ENCODE measurements at places on chromosomes 12 and 14.
A peak's percentile ranks its signal among the peaks of the same experiment; 100 is the strongest.

- peak; percentile 24 for DNase-seq
Observed at GRCh38 chr12:25615119-25615518, 62.0 kb upstream of the LMNTD1 start.

DNA sequence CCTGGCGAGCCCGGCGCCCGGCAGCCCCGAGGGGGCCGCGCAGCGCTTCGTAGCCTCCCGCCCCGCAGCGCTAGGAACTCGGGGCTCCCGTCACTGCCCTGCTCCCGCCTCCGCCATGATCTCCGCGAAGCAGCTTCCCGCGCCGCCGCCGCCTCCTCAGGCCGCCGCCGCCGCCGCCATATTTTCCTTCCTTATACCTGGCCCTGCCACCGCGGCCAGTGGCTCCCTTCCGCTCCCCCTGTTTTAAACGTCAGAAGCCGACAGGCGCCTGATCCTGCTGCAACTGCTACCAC lies 286 bp downstream of the PPP4R3A start:
- no peak for DNase-seq

GRCh38 chr12:111822886-111823285 lies 19.1 kb upstream of the MAPKAPK5 start:
- no peak for DNase-seq

GRCh38 chr14:67373347-67373746 lies 13.2 kb downstream of the EIF2S1 start:
- DNase-seq = no peak

DNA sequence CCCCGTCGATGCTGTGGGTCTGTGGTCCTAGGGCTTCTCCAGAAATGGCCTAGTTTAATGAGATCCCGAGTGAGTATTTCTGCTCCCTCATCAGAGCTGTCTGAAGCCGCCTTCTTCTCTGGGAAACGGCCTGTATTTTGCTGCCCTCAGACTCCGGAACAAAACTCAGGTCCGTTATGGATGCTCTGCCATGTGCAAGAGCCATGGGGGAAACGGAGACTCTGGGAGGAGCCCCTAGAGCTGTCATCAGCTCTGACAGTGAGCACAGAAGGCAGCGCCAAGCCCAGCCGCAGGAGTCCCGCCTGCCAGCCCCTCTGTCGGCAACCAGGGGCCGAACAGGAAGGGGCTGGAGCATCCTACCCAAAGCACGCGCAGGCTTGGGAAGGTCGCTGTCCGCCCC lies 192.4 kb upstream of the PRMT8 start:
- DNase-seq = no peak

DNA sequence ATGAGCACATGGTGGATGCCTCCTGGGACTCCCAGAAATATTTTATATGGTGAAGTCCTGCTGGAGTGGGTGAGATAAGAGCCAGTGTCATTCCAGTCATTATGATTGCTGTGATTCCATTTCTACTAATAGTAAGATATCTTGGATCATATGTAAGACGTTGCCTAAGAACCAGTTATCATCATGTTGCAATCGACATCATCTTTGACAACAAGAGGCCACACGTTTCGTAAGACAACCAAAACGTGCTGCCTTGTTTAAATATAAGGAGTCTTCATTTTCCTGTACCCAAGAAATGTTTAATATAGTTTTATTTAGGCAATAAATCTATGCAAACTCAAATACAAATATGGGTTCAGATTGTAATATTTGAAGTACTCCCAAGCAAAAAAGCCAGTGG lies 58.4 kb downstream of the SPTSSA start:
- DNase-seq = no peak

DNA sequence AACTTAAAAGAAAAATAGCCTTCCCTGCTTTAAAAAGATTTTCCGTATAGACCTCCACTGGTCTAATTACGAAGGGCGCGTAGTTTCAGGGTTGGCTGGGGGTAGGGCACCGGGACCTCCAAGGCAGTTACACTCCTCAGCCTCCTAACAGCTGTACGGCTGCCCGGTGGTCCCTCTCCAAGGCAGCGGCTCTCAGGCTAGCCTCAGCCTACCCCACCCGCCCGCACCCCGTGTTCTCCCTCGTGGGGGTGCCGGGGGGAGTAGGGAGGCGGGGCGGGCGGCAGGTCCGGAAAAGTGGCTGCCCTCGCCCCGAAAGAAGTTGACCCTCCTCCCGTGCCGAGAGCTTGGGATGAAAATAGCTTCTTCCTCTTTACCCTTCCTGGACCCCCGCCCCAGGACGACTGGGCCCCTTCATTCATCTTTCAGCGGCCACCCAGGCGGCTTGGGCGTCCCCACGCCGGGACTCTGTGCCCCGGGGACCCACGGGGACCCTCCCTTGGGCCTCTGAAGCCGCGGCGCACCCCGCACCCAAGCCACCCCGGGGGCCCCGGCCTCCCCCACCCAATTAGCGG lies 991 bp upstream of the RCOR1 start:
- DNase-seq = peak; percentile 38

- no peak for DNase-seq
Observed at GRCh38 chr12:84661786-84662185, 250.8 kb downstream of the SLC6A15 start.

DNA sequence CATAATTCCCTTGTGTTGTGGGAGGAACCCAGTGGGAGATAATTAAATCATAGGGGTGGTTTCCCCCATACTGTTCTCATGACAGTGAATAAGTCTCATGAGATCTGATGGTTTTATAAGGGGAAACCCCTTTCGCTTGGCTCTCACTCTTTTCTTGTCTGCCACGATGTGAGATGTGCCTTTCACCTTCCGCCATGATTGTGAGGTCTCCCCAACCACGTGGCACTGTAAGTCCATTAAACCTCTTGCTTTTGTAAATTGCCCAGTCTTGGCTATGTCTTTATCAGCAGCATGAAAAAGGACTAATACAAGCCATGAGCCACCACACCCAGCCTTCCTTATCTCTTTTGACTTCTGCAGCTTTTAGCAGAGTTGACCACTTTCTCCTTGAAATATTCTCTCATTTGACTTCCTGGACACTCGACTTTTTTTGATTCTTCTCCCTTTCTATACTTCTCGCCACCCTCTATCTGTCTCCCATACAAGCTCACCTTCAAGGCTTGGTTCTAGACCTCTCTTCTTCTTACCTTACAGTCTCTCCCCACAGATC lies 2.3 kb downstream of the MTERF2 start:
- no peak for DNase-seq

GRCh38 chr14:90139199-90139598 lies 77.4 kb downstream of the KCNK13 start:
- DNase-seq = no peak

GRCh38 chr14:25007832-25008231 lies 42.1 kb downstream of the STXBP6 start:
- peak; percentile 37 for DNase-seq

DNA sequence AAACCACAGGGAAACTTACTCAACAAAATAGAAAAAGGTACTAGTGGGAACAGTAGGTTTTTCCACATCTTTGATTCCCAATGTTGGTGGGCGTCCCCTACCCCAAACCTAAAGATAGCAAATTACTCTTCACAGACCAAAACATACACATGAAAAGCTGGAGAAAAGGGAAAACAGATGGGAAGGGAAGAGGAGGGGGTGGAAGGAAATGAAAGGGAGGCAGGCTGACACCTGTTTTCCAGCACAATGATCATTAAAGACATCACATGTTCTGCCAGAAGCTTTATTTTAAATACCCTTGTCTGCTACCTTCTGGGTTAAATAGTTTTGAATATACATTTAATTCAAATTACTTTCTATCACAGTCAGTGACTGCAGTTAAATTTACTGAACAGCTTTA lies 1617.9 kb upstream of the SEL1L start:
- DNase-seq = no peak

DNA sequence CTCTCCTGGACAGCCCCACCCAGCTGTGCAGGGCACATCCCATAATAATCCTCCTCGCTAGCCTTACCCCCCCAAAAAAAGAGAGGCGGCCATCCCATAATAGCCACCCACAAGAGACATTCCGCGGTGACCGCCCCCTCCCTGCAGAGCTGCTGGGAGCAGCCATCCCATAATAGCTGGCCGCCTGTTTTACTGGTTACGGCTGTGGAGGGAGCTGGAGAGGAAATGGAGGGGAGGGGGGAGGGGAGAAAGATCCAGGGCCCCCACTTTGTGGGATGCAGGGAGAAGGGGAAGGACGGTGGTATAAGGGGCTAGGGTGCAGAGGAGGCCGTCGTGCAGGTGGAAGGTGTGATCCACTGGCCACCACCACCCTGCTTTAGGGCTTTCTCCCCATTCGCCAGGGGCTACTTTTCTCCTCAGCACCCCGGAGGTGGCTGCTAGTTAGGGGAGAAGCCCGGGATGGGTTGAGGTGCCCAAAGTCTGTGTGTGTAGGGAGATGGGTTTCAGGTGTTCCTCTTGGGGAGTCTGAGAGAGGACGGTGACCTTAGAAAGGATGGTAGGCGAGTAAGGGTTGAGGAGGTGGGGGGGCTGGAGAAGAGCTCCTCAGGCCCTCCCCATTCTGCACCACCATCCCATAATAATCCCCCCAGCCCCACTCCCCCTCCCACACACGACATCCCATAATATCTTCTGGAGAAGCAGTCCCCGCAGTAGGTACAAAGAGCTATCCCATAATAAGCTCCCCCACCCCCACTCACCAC lies 6.0 kb upstream of the CHD4 start:
- DNase-seq = peak; percentile 83

DNA sequence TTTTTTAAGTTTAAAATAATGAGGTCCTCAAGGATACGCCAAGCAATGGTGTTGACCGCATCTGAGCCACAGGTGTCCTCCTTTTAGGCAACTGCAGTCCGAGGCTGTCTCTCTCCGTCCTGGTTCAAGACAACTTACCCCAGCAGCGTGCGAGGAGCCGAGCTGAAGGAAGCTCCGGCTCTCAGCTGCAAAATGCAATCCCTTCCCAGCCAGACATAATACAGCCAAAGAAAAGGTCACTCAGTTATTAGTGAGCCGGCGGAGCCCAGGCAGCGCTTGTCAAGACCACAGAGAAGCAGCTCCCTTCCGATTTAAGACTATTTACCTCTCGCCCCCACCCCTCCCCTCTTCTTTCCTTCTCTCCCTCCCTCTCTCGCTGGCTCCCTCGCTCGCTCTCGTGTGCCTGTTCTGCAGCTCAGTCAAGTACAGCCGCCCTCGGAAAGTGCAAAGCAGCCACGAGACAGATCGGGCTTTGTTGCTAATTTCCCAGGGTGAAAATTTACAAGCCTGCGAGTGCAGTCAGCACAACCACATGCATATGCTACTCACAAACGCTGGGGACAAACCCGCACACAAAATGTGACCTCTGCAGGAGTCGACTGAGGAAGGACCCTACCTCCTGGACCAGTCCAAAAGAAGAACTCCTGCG lies 363 bp upstream of the LMO3 start:
- peak; percentile 63 for DNase-seq

DNA sequence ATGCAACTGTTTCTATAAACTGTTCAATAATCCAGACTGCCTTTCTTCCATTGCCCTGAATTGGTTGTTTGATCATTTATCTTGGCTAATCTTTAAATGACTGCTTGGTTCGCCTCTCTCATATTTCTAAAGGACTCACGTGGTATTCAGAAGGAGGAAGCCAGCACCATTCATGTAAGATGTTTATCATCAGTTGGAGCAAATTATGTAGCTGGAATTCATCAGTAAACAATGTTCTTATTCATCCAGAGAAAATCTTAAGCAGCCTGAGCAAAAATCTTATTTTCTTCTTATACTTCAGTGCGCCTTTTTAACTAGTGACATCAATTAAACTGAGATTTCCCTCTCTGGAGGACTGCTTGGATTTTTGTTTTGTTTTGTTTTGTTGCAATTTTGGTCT lies 538.7 kb upstream of the TMEM132C start:
- no peak for DNase-seq

- no peak for DNase-seq
Observed at GRCh38 chr12:122050706-122051105, 27.9 kb upstream of the MLXIP start.

DNA sequence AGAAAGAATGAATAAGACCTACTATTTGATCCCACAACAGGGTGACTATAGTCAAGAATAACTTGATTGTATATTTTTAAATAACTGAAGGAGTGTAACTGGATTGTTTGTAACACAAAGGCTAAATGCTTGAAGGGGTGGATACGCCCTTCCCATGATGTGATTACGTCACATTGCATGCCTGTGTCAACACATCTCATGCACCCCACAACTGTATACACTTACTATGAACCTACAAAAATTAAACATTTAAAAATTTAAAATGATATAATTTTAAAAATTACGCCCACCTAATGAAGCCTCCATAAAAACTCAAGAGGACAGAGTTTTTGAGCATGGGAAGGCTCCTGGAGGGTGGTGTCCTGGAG lies 94.5 kb downstream of the SCARB1 start:
- no peak for DNase-seq

DNA sequence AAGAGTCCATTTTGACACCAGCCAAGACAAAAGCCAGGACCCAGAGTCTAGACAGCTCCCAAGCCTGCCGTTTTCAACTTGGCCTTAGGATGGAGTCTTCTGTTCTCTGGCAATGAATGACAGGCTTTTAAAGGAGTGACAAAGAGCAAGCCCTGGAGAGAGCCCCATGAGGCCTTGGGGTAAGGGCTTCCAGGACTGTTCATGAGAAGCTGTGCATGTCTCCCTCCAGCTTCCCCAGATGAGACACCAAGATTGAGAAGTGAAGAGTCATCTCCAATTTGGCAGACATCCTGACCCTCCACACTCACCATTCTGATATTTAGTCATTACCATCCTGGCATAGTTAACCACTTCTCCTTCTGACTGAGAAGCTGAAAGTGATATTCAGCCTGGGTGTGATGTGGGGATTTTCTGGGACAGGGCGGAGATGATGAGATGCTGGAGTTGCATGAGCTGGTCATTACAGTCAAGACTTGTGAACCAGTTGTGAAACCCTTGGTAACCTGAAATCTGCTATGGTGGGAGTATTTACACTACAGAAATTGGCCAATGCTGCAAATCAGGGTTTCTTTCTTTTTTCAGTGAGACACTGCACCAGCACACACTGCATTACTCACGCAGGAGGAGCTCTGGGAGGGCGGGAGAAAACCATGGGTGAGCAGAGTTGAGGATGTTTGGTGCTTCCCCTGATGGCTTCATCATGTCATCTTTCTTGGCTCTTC lies 77.8 kb downstream of the VCPKMT start:
- peak; percentile 71 for DNase-seq
